AG10803 (cell line): ENCODE measurements at places on chromosomes 5 and 9.

DNA sequence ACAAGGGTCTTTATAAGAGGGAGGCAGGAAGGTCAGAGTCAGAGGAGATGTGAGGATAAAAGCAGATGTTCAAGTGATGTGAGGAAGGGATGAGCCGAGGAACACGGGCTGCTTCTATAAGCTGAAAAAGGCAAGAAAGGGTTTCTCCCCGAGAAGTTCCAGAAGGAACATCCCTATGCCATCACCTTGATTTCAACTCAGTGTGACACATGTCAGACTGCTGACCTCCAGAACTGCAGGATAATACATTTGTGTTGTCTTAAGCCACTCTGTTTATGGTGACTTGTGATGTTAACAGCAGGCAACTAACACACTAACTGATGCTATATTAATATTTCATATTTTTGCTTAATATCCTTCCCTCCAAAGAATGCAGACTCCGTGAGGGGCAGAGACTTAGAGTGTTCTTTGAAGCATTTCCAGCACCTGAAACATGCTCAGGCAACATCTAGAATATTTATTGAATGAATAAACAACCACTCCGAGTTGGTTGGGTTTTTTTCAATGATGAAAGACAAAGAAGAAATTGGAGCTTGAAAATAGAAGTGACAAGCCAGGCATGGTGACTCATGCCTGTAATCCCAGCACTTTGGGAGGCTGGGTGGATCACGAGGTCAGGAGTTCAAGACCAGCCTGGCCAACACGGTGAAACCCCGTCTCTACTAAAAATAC lies 77.6 kb upstream of the ADRA1B start:
- no peak for DNase-seq

- DNase-seq: peak; percentile 94
Observed at GRCh38 chr5:158700231-158701006, 399.3 kb downstream of the EBF1 start.

DNA sequence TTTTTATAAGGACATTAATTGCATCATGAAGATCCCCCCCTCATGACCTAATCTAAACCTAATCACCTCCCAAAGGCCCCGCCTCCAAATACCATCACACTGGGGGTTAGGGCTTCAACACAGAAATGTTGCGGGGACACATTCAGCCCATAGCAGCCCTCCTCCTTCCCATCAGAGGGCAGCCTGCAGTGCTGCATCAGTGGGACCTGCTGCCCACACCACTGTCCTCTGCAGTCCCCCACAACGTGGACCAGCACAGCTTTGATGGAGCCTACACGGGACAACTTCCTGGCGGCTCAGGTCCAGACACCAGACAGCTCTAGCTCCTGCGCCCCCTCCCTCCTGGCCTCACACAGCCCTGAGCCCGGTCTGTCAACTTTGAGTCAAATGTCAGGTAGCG lies 70.3 kb downstream of the APTX start:
- no peak for DNase-seq

DNA sequence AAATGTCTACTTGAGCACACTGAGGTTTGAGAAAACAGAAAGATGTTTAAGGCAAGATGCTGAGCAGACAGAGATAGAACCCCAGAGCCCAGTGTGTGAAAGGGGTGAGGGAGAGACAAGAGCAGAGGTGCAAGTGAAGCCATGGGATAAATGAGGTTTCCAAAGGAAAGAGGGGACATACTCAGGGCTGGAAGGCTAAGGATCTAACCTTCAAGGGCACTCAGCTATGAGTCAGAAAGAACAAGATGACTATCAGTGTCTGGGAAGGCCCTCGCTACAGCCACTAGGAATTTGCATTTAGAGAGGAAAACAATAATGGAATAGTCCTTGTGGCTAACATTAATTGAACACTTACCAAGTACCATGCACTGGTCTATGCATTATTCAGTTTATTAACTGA lies 113.7 kb downstream of the HTR4 start:
- no peak for DNase-seq

DNA sequence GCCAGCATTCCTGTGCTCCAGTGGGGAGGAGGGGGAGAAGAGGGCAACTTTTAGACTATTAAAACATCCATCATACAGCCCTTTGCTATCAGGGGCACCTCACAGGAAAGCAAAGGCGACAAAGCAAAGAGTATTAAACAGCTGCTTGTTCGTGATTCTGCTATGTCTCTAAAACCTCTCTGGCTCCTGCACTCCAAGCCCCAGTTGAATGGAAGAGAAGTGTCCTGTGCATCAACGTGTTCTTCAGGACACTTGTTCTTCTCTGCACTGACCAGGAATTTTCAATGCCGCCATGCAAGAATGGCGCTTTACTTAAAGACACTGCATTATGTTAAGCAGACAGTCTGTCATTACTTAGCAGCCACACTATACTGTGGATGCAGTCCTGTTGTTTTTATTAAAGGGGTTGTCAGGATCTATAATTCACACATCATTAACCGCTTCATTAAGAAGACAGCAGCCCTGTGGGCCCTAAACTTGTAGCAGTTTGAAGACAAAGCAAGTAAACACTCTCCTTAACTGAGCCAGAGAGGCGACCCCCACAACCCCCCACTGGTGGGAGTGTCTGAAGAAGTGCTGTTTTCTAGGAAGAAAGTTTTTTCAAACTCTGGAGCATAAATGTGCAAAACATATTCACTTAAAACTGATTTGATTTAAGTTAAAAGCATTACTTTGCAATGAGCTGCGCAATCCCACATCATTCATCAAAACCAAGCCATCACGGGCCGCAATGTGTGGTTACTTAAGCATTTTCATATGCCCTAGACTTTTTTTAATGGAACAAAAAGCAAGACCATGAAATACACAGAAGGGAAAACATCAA lies 164.5 kb downstream of the ZNF608 start:
- peak; percentile 38 for DNase-seq

DNA sequence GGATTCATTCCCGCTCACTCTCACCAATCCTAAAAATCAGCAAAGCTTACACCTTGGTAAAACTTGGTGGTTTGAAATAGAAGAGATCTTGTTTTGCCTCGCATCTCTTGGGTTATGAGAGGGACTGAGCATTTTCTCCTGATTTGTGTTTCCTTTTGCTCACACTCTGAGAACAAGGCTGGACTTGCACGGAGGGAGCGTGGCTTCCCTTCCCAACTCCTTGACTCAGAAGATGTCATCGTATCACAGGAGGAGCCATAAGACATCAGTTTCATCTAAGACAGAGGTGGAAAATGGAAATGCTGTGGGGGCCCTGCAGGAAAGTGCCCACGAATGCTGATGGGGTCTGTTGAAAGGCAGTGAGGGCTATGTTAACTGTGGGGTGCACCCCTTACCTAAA lies 37.4 kb downstream of the CTSL start:
- no peak for DNase-seq

GRCh38 chr5:172276214-172276613 lies 7.3 kb downstream of the UBTD2 start:
- DNase-seq: peak; percentile 8

- no peak for DNase-seq
Observed at GRCh38 chr9:84339962-84340361, 596 bp downstream of the SLC28A3 start.

DNA sequence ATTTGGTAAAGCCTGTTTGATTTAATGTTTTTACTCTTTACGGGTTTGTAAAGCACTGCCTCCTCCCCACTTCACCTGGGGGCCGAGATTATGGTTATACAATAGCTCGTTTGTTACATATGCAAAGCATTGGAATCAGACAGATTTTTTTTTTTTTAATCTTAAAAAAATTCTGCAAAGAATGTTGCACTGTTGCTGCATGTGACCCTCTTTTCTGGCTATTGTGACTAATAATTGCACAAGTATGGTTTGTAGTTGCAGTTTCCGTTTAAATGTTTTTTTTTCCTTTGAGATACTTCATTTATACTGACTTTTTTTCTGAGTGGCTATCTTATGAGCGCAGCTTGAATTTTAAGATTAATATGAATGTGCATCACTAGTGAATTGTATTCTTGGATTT lies 165.3 kb downstream of the KDM4C start:
- no peak for DNase-seq

DNA sequence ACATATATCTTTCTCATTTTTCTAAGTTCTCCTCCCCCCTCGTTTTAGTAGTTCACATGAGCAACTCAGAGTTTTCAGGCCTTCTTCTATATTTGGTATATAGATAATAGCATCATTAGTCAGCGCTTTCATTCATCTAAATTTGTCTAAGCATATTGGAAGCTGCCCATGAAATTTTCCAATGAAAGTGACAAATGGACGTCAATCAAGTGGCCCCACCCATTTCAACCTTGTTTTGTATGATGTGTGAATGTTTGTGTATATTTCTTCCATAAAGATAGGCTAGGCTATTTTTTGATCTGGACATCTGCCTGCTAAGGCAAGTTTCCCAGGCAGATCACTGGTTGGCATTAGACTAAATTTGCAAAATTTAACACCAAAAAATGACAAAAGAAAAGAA lies 104.0 kb upstream of the SSBP2 start:
- no peak for DNase-seq

DNA sequence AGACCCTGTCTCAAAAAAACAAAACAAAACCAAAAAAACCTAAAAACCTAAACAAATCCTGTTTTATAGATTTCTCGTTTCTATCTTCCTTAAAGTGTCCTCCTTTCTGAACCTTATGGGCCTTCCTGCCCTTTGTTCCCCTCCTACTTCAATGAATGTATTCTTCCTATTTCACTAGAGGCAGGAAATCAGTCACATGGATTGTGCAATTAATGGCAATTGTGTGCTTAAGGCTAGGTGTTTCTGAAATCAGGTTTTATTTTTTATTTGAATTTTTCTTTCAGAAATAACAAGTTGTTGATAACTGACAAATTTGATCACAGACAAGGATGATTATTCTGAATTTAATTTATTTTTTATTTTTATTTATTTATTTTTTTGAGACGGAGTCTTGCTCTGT lies 220.6 kb upstream of the SEMA6A start:
- no peak for DNase-seq

DNA sequence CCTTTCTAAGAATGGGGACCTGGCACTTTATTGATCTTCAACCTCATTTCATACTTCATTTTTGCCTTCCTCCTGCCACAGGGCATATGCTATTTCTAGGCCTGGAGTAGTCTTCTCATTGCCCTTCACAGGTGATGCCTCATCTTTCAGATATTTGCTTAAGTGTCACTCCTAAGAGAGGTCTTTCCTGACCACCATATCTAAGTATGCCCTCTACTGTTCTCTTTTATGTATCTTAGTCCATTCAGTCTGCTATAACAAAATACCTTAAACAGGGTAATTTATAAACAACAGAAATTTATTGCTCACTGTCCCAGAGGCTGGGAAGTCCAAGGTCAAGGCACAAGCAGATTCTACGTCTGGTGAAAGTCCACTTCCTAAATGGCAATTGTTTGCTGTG lies 99.1 kb downstream of the ADAMTS6 start:
- no peak for DNase-seq

DNA sequence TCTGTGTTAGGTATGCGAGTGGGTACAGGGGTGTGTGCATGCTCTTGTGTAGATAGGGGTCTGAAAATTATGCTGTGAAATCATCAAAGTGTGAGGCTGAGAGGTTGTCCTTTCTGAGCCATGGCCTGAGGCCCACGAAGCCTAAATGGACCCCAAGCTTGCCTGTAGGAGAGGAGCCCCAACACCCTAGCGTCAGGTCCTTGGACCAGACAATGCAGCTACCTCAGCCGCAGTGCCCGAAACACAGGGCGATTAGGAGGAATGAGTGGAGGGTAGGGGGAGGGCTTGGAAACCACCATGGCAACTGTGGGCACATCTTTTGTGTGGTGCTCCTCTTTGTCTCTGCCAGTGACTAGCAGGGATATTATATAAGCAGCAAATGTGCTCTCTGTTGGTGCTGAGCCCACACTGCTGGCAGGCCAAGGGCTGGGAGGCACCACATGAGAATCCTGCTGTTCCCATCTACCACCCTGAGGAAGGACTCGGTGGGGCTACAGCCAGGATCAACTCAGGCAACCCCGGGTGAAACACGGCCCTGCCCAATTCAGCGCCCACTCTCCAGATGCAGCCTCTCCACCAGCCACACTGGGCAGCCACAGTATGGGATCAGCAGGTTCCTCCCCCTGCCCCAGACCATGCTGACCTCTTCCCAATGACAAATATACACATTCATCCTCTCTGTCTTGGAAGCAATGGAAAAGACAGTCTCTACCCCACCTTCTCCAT lies 84.6 kb upstream of the FSTL4 start:
- DNase-seq: no peak

DNA sequence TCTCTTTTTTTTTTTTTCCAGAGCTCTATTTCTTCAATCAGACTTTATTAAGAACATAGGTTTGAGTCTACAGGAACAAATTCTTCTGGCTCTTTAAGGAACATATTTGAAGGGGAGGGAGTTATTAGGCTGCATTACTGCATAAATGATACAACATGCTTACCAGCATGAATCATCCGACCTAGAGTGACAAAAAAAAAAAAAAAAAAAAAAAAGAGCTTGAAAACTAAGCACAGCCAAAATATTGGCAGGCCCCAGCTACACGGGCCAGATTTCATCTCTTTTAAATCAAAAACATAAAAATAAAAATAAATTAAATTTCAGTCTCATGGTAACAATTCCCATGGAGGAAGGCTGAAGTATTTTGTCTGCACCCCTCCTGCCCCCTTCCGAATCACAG lies 26.3 kb downstream of the MSX2 start:
- peak; percentile 32 for DNase-seq

- DNase-seq: no peak
Observed at GRCh38 chr5:452978-453710, 10.2 kb downstream of the EXOC3 start.

- no peak for DNase-seq
Observed at GRCh38 chr5:116023619-116024018, 8.7 kb upstream of the ARL14EPL start.

DNA sequence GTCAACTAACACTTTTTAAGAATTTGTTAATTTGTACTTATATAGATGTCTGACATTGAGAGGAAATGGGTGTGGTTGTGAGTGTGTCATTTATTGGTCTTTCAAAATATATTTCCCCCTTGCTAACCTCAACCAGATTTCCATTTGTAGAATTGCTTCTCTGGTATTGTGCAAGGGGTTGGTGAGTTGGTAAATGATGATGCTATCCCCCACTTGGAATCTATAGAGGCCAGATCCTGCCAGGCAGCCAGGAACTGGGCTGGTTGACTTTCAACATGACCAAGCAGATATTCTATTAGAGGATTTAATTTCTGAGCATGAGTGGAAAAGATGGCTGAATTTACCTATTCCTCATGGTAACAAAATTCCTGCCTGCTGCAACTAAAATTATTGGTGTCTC lies 306.6 kb upstream of the KIF2A start:
- peak; percentile 61 for DNase-seq

DNA sequence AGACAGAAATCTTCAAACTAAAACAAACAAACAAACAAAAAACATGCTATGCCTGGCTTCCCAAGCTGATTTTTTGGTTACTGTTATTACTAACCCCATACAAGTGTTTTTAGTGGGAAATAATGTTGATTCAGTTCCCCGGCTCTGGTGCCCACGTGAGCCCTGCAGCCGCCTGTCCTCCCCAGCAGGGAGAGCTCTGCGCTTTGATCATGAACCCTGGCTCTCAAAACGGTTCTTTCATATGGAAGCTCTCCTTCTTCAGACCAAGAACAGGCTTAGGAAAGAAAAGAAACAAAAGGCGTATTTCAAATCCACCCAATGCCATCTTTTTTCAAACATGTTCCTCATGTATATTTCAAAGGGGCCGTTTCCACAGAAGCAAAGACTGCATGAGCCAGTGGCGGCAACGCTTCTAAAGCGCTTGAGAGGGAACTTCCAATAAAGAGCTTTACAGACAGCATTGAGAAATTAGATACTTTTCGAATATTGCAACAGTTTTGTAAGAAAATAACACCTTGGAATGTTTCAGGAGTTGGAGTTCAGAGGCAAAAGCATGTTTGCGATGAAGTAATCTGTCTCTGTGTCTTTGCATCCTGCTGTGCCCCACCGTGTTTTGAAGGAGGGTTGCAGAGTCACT lies 74.8 kb downstream of the ICE1 start:
- DNase-seq: peak; percentile 64

- DNase-seq: peak; percentile 58
Observed at GRCh38 chr5:110441035-110441434, 285.4 kb downstream of the TMEM232 start.
